ENCODE measurements at places on chromosomes 3 and 15.

DNA sequence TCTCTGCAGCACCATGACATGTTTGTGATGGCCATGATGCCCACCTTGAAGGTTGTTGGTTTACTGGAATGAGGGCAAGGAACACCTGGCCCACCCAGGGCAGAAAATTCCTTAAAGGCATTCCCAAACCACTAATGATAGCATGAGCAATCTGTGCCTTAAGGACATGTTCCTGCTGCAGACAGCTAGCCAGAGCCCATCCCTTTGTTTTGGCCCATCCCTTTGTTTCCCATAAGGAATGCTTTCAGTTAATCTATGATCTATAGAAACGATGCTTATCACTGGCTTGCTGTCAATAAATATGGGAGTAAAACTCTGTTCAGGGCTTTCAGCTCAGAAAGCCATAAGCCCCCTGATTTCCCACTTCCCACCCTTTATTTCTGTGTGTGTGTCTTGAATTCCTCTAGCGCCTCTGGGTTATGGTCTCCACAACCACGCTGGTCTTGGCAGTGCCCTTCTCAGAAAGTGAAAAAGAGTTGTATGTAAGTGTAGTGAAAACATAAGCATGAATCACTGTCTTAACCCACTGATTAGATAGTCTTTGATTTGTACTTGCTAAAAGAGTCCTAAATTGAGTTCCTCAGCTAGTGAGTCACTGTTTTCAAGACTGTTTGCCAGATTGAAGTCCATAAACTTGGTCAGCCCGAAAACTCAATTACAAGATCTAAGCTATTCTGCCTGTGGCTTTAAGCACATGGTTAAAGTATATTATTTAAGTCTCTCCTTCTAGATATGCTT, 19.0 kb upstream of the CCR2 start:
- DNase-seq, result no peak

GRCh38 chr15:29064290-29064689, 178.5 kb downstream of the APBA2 start:
- DNase-seq, result no peak

DNA sequence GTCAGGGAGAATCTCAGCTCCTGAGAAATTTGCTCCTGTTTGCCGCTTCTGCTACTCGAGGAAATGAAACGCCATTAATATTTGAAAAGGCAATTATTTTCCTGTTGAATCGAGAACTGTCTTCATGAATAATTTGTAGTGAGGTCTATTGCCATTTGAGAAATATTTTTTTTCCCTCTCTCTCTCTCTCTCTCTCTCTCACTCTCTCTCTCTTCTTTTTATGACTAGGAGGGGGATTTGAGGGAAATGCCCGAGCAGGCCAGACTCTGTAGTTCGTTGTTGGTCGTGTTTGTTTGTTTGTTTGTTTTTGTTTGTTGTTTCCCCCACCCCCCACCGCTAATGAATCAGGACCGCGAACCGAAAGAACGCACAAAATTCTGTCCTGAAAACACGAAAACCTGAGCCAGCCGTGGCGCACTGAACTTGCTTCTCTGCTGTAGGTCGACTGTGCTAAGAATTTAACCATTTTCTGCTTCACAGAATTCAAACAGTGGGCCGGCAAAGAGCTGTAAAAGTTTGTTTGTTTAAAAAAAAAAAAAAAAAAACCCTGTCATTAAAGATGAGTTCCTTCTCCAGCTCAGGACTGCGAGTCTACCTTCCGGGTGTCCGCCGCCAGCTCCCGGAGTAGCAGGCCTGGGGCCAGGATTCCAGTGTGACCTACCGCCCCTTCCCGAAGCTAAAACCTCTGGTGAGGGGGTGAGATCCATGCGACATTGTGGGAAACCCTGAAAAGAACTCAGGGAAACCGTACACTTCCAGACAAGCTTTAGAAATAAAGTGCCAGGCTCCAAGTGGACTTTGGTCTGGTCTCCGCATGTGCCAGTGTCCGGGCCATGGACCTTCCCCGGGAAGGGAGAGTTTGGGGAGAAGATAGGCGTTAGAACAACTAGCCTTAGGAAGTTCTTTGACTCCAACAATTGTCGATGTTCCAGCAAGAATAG, 12.1 kb downstream of the ZIC4 start:
- no peak for DNase-seq

DNA sequence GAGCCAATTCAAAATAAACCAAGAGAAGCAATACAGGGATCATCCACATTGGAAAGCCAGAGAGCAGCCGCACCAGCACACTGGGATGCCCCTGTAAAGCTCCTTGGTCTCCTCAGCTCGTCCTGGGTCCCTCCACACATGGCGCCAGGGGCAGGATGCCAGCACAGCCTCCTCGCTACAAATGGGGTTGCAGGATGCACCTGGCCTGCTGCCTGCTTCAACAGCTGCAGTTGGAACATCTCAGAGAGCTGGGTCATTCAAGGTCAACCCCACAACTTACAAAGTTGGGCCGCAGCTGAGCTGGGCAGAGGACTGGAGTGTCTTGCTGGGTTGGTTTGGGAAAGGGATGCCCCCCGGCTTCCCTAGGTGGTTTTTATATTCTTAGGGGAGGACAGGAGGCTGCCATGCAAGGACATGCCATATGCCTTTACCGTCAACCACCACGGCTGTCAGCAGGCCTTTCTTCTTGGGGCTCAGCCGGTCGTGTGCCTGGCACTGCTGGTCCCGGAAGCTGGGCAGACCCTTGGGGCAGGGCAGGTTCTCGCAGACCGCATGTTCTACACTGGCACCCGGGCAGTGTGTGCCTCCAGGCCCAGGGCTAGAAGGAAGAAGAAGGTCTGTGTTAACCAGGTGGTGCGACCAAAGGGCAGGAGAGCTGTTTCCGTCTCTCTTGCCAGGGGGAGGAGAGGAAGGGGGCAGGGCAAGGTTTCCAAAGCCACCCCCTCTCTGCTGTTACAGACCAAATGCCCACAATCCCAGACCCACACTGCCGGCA, 225.2 kb downstream of the ADAMTS17 start:
- DNase-seq, result no peak

DNA sequence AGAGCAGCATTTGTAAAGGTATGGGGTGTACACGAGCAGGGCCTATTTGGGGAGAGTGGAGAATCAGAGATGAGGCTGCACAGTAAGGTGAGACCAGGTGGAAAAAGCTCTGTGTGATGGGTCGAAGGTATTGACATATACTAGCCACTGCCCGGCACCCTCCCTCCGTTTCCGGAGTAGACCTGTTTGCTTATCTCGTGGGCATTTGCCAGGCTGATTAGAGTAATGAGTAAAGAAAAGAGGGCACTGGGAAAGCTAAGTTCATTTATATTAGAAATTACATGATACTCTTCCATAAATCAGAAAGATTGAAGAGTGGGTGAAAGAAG, 46.2 kb upstream of the ATG7 start:
- no peak for DNase-seq
